ENCODE measurements at places on chromosomes 1 and 21.
A peak's percentile ranks its signal among the peaks of the same experiment; 100 is the strongest.

- no peak for DNase-seq
Observed at GRCh38 chr1:4695241-4695640, 40.8 kb downstream of the AJAP1 start.

DNA sequence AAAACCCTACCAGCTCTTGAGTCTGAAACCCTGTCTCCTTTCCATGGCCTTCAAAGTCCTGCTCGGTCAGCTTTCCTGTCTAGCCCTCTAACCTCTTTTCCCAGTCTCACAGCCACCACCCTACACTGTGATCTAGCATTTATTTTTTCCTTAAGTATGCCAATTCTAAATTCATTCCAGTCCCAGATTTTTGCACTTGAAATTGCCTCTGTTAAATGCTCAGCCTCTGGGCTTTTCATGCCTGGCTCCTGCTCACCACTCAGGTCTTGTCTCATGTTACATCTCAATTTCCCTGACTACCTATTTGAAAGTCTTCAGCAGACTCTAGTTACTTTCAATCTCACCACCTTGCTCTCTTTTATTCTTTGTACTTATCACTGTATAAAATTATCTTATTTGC is 176.2 kb downstream of the ADGRL4 start:
- DNase-seq: no peak

DNA sequence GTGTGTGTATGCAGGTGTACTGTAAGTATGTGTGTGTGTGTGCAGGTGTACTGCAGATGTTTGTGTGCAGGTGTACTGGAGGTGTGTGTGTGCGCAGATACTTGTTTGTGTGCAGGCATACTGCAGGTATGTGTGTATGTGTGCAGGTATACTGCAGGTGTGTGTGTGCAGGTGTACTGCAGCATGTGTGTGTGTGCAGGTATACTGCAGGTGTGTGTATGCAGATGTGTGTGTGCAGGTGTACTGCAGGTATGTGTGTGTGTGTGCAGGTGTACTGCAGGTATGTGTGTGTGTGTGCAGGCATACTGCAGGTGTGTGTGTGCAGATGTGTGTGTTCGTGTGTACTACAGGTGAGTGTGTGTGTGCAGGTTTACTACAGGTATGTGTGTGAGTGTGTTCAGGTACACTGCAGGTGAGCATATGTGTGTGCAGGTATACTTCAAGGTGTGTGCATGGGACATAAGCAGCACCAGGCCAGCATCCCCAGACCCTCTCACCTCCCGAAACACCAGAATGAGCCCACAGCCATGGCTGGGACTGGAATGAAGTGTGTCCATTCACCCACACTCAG is 97.5 kb downstream of the DMRTB1 start:
- no peak for DNase-seq

DNA sequence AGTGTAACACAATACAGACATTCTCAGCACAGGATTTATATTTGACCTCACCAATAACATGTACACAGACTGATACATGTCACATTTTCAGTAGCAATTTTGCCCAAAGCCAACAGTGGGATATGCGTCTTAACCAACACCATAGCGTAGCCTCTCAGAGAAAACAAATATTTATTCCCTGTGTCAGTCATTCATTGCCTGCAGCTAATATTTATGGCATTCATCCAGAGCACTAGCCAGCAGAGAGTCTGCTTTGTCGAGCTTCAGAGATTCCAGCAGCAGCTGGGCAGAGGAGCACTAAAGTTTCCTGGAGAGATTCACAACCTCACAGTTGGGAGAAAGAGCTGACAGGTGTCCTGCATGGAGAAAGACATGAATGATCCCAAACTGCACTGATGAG is 400.7 kb upstream of the DAB1 start:
- DNase-seq: no peak

- DNase-seq: no peak
Observed at GRCh38 chr1:186930238-186930637, 101.5 kb downstream of the PLA2G4A start.

DNA sequence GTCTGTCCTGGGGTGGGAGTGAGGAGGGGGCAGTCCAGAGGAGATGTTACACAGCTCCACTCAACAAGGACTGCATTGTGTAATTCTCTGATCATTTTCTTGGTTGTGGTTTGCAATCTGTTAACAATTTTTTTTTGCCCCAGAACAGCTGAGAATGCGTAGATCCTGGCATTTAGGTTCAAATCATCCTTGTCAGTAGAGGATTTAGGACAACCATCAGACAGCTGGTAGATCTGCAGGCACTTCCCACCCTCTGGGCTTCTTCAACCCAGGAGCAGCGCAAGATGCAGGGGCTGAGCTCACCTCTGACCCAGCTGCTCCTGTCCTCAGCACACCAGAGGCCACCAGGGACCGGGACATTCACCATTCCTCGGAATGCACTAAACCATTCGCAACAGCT is 13.5 kb downstream of the BCAR3 start:
- DNase-seq: no peak

GRCh38 chr1:12775443-12775842 is 1.9 kb downstream of the PRAMEF12 start:
- DNase-seq: no peak

- DNase-seq: no peak
Observed at GRCh38 chr1:157624471-157624870, 26.6 kb upstream of the FCRL4 start.

DNA sequence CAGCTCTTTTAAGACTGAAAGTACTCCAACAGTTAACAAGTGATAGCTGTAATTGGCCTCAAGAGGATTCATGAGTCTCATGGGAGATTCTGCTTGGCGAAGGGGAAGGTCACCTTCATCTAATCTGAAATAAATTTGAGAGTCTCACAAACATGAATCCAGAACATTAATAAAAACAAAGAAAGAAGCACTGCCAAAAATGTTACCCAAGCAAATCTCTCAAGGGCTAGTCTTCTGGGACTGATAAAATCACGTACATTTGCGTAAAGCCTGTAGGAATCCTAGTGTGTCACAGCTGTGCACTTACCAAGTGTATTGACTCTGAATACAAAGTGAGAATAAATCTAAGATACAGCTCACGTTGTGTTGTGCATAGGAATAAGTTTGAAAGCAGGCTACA is 21.2 kb upstream of the NUF2 start:
- no peak for DNase-seq

DNA sequence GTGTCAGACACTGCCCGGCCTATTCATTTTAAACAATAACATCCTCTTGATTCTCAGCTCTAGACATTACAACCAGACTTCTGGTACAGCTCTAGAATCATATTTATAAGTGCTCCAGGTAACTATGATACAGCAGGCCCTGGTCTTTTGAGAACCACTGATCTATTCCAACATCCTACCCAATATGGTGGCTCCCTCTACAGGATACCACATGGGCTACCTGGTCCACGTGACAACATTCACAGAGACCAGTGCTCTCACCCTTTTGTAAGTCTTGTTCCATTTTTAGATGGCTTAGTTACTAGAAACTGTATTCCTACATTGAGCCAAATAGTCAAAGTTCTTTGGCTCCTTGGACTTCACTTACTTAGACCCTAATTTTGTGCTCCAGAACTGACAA is 102.9 kb downstream of the PTPN14 start:
- DNase-seq: no peak

GRCh38 chr1:234214911-234215892 is 158.1 kb upstream of the COA6 start:
- no peak for DNase-seq

DNA sequence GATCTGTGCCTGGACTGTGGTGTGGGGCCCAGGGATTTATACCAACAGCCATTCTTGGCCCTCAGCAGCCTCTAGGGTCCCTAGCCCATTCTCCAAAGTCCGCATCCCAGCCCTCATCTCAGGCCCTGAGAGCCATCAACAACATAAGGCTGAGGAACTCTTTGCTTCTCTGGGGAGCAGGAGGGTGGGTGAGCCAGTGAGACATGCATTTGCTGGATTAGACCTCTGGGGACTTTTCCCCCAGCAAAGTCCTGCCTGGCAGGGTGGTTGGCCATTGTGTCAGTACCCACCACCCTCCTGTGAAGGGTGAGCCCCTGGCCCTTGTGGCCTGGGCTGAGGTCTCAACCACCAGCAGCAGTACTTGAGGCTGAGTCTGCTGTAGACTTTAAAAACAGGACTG is 24.2 kb upstream of the FAM20B start:
- DNase-seq: no peak

DNA sequence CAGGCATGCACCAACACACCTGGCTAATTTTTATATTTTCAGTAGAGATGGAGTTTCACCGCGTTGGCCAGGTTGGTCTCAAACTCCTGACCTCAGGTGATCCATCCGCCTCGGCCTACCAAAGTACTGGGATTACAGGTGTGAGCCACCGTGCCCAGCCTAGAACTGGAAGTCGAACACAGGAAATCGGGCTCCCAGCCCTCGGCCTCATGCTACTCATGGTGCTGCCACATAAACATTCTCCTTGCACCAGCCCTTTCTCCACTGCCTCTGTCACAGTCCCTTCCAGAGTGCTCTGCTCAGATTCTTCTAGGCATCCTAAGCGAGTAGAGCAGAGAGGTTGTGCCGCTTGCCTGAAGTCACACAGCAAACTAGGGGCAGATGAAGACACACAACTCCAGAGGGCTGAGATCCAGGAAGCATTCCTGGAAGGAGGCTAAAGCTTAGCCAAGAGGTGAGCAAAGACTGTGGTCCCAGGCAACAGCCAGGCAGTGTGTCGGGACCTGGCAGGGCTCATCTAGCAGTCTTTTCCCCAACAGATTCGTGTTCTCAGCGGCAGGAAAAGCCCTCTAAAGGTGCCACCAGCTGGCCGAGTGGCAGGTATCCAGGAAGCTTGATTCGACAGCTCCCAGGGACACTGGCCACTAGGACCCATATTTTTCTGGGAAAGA is 29.6 kb upstream of the NPPB start:
- no peak for DNase-seq

DNA sequence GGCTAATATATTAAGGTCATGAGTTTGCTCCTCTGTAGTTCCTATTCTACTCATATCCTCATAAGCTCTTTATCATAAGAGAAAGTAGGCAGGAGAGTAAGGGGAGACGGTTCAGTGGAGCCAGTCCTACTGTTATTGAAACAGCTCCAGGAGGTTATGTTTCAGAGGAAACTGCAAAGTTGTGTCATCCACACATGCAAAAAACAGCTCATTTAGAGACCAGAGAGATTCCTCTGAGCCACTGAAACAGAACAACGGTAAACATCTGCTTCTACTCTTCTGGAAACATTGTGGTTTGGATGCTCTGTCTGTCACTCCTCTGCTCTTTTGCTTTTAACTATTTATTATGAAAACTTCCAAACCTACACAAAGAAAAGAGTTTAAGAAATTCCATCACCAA is 66.3 kb upstream of the PPP2R5A start:
- peak; percentile 32 for DNase-seq

DNA sequence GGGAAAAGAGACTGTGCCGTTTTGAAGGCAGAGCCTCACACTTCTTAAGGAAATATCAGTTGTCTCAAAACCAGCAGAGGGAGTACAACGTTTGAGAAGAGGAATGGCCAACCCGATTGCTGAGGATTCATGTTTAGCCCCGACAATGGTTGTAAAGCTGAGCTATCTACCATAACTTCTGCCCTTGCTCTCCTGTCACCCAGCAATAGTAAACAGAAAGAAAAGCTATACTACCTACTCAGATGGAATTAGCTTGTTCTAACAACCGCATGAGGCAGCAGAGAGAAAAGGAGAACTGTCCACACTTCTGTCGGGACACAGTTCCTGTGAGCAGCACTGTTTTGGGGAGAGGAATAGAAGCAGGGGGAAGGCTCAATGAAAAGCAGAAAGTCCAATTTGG is 91.2 kb downstream of the SLC45A1 start:
- no peak for DNase-seq

DNA sequence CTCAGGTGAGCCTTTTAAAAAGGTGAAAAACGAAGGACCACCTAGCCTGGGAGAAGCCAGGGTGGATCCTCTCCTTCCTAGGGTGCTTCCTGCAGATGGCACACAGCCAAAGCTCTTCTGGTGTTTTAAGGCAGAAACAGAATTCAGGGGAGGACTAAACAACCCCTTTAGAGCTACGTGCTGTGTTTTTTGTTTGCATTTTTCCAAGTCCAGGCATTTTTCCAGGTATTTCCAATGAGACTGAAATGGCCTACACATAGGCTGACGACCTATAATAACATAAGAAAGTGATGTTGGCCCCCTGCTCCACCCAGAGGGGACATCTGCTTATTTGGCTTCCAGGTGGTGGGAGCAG is 83.8 kb downstream of the CAPZB start:
- no peak for DNase-seq

DNA sequence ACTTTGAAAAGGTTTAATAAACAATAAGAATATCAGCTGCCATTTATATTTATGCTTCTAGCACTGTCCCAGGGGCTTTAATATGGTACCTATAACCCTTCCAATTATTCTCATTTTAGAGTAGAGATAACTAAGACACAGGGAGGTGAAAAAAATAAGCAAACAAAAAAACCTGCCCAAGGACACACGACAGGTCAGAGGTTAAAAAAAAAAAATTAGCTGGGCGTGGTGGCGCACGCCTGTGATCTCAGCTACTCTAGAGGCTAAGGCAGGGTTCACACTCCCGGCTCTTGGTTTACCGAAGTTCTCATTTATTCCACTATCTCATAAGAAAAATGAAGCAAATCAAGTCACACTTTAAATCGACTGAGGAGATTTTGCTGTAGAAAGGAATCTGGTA is 34.7 kb upstream of the CNN3 start:
- no peak for DNase-seq
